ENCODE measurements at places on chromosomes 3 and 15.

DNA sequence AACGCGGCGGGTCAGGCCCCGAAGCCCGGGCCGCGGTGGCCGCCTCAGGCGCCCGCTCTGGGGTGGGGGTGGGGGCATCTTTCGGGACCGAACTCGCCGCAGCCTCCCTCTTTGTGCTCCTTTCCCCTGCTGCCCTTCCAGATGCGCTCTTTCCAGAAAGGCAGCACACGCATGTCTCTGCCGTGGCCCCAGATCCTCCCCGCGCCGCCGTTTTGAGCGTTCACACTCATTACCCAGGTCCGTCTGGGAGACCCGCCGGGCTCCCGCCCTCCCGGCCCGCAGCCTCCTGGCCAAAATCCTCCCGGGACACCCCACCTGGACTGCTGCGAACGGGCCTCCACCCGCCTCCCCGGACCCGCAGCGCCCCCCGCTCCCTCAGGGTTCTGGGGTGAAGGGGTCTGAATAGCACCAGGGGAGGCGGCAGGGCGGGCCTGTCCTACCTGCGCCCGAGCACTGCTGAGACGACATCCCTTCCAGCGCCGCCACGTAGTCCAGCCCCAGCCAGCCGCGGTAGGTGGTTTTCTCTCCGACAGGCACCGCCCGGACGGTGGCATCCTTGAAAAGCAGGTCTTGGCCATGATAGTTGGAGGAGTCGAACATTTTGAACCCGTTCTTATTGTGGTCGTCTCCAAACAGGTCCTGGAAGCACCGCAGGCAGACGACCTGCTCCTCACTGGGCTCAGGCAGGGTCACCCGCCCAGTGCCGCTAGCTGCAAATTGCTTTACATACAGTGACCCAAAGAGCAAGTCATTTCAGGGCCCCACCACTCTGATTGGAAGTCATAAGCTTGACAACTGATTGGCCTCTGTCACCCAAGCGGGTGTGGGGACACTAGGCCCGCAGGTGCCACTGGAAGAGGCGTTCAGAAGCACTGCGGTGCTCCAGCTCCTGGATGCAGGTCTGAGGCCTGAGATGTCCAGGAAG, 25.9 kb downstream of the MELTF start:
- DNase-seq = peak; percentile 31

DNA sequence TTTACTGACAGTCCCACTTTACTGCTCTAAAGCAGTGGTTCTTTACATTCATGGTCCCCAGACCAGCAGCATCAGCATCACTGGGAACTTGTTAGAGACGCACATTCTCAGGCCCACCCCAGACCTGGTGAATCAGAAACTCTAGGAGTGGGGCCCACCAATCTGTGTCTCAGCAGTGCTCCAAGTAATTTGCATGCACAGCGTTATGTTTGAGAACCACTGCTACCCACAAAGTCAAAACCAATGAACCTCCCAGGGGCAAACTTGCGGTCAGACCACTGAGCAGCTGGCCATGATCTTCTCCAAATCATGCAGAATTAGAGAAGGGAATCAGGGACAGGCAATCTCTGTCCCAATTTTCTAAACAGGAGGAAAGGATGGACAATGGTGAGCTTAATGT, 58.5 kb downstream of the ST8SIA2 start:
- DNase-seq = no peak

GRCh38 chr15:56207711-56208110, 36.0 kb downstream of the RFX7 start:
- DNase-seq = no peak

DNA sequence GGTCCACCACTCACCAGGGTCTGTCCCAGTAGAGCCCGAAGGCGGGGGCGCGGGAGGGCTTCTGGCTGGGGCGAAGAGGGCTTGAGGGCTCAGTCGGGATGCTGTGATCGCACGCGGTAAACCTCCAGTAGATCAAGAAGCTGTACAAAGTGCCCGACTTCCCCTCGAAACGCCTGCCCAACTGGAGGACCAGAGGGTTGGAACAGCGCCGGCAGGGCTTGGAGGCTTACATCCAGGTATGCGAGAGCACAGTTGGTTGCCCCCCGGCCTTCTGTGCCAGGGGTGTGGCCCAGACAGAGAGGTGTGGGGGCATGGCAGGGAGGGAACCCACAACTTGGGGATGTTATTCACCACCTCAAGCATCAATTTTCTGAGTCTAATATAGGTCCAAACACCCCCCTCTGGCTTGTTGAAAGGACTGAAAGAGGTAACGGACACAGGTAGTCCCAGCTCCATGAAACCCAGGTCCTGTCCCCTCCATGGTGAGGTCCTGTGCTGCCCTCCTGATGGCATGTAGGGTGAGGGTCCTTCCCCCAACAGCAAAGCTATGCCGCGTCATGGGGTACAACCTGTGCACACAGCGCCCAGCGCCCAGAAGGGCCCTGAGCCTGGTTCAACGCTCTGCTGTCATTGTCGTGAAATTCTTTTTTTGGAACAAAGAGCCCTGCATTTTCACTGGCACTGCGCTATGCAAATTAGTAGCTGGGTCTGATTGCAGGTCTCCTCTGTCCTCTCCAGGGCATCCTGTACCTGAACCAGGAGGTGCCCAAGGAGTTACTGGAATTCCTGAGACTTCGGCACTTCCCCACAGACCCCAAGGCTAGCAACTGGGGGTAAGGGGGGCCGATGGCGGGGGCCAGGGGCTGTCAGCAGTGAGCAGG, 1.2 kb downstream of the SNX22 start:
- no peak for DNase-seq

- no peak for DNase-seq
Observed at GRCh38 chr3:69454204-69454787, 68.4 kb upstream of the FRMD4B start.

DNA sequence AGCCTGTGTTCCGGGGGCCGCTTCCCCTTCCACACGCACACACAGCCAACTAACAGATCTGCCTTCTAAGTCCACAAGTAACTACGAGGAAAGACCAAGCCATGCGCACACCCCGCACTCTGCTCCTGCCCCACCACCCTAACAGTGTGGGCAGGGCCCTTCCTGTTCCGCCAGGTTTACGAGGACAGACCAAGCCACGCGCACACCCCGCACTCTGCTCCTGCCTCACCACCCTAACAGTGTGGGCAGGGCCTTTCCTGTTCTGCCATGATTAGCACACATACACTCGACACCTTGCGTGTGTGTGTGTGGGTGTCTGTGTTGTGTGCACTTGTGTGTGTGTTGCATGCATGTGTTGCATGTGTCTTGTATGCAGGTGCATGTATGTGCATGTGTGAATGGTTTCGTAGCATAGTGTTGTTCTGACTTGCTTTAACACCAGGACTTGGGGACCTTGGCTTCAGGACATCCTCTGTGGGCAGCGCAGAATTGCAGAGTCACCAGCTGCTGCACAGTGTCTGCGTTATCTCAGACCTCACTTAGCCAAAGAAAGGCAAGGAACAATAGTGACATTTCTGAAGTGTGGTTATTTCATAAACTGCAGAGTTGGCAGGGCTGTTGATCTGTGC, 114.4 kb downstream of the CHSY1 start:
- DNase-seq = no peak

DNA sequence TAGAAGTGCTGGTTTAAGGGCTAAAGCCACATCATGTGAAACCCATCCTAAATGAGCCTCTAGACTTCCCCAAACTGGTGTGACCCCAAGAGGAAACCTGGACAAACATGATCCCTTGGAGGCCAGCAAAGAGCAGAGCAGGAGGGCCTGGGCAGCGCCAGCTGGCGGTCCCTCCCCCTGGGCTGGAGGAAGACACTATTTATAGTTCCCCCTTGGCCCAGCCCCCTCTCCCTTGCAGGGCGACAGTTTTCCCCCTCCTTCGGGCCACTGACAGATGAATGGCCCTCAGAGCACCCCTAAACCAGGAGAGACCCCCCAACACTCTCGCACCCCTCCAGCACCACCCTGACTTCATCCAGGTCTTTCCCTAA, 2.9 kb downstream of the UCN2 start:
- no peak for DNase-seq

DNA sequence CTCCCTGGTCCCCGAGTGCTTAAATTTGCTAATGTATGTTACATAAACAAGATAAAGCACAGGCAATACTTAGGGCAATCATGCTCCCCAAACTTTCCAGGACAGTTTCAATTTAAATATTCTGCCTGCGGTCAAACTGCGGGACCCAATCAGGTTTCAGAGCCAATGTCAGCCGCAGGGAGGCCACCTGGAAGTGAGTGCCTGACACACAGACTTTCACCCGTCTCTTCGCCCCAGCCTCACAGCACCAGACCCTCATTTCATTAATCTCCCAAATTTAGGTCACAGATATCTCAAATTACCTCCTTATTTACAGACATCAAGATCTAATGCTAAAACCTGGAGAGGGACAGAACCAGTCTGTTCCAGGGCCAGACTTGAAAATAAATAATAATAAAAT, 107.2 kb upstream of the ALDH1A3 start:
- no peak for DNase-seq
